ENCODE measurements at places on chromosomes 11 and 22.

DNA sequence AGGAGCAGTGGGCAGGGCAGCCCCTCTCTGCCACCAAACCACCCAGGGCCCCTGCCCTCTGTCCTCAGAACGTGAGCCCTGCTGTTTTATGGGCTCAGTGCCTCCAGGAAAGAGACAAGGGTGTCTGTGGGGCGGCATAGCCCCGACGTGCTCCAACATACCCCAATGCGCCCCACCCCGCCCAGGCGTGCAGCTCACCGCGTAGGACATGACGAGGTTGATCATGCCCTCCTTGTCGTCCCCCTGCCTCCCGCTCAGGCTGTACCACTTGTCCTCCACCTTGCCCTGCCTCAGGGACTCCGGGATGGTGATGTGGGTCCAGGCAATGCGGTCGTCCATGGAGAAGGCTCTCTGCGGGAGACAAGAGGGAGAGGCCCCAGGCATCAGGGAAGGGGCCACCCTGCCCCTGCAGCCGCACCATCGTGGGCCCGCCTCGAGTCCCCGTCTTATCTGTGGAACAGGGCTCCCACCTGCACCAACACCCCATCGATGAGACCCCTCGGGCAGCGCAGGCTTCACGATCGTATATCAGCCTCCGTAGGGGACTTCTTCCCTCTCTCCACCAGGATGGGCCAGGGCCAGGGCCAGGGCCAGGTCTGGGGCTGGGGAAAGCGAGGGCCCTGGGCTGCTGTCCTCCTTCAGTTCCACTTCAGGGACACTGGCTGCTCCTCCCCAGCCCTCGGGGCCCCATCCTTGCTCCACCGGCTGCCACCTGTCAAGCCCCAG lies 20.8 kb downstream of the TOLLIP start:
- no peak for DNase-seq

GRCh38 chr11:118572981-118573550 lies 857 bp downstream of the ARCN1 start:
- DNase-seq, result no peak

DNA sequence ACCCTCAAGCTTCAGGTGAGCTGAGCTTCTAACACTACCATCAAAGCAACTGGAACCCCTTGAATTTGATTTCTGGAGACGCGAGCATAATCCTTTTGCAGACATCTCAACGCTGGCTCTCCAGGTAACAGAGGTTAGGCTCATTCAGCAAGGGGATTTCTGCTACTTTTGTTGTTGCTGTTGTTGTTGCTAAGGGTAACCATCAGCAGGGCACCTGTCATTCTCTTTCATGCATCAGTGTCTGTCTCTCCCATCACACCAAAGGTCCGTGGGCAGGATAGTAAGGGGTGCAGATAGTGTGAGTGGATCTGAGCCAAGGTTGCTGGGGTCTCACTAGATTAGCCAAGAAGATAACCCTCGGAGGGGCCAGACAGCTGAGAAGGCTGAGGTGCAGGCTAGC lies 90.3 kb downstream of the TP53I11 start:
- DNase-seq, result no peak

DNA sequence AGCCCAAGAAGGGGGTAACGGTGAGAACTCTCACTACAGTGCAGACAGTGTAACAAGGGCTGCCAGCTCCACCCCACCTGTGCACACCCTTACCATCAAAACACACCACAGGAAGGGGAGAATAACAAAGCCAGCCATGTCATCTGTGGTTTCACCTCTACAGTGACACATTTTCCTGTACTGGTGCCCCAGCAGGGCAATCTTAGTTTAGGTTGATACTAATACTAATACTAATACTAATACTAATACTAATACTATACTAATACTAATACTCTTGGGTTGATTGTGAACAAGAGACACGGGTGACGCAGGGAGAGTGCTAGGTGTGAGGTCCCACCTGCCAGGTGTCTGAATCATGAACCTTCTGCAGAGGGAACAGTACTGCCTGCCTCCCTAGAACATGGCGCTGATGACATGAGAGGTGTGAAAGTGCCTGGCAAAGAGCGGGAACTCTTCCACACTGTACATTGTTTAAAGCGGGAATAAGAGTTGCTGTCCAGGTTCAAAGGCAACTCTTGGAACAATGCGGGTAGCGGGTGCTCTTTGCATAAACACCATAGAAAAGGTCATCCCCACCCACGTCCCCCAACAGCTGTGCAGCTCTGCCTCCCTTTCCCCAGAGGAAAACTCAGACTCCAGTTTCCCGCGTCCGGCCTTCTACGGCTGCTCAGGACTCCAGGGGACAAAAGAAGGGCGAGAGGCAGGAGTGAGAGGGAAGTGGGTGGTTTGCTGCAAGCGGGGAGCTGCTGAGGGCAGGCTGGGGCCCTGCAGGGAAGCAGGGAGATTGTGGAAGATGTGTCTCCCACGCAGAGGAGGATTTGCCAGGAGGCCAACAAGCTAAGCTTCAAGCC lies 25.0 kb upstream of the TMPRSS4 start:
- DNase-seq, result peak; percentile 48

DNA sequence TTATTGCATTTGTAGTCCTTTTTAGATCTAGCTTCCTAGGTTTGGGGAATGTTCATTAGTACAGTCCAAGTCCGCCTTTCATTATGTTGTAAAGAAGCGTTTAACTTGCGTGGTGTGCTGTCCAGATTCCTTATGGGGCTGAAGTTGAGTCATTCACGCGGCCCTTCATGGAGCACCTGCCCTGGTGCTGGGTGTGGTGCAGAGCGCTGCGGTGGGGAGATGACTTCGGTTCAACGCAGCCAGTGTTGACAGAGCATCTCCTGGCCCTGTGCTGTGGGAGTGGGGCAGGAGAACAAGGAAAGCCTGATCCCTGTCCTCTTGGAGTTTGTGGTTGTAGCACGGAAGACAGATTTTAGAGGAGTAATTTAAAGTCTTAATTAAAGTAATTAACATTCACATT lies 152.0 kb downstream of the TBC1D22A start:
- no peak for DNase-seq

DNA sequence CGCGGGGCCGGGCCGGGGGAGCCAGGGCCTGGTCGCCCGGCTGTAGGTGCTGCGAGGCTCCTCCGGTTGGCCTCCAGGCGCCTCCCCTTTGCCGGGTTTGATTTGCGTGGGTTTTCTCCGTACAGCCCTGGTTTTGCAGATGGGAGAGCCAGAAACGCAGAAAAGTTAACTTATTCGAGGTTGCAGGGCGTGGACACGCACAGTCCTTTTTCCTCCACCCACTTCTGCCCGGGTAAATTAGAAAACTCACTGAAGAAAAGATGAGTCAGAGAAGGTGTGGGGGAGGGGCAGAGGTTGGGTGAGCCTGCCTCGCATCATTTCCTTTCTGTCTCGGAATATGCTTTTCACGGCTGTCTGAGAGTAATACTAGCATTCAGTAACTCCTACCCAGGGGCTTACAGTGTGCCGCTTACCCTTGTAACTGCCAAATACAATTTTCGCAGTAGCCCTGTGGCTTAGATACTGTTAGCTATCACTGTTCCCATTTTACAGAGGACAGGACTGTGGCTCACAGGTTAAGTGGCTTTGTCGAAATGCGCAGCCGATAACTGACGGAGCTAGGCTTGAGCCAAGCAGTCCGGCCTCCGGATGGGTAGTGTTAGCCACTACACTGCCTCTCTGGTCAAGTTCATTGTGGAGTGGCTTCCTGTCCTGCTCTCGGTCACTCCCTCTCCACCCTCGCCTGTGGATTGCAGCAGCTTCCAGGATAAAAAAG lies 812 bp downstream of the FADD start:
- DNase-seq, result peak; percentile 89

- DNase-seq, result no peak
These were observed 66.4 kb upstream of the SORL1 start for GRCh38 chr11:121385688-121386087.

DNA sequence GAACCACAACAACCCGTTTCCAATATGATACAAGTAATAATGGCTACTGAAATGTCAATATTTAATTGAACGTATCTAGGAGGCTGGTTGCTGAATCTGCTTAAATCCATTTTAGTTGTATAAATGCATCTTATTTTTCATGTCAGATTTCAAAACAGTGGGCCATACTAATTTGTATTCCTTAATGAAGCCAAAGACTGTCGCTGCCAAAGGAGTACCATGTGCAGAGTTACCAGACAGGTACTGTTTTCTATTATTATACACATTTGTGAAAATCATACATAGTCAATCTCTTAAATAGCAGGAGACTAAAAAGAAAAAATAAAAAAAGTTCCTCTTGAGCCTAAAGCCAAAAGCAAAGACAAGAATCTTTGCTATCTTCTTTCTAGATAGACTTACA lies 632.3 kb downstream of the LRRC4C start:
- no peak for DNase-seq

GRCh38 chr11:109747839-109748238 lies 325.8 kb downstream of the C11orf87 start:
- DNase-seq, result no peak

DNA sequence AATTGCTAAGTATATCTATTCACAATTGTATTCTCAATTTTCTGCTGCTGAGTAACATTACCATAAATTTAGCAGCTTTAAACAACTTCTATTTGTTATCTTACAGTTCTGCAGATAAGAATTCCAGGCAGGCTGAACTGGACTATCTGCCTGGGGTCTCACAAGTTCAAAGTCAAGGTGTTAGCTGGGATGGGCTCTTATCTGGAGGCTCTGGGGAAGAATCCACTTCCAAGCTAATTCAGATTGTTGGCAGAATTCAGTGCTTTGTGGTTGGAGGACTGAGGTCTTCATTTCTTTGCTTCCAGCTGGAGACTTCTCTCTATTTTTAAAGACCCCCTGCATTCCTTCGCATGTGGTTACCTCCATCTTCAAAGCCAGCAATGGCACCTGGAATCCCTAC lies 329.9 kb upstream of the ISX start:
- DNase-seq, result no peak

DNA sequence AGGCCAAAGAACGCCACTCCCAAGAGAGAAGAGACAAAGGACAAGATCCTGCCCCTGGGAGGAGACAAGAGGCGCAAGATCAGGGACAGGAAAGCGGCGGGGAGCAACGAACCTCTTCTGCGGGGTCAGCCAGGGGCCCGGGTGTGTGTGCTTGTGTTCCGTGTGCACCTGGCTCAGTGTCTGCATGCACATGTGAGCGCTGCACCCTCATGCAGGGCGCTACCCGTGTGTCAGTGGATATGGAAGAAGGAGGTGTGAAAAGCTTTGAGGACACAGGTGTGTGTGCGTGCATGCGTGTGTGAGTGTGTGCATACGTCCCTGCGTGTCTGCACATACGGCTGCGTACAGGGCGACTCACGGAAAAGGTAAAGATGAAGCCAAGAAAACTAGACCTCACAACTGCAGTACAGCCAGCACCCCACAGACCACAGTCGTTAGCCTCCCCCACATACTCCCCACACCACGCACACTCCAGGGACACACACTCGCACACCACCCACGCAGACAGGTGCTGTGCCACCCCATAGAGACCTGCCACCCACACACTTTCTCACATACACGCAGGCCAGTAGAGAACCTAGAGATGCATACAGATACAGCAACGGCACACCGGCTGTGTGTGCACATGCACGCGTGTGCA lies 11.0 kb upstream of the IGSF9B start:
- no peak for DNase-seq

DNA sequence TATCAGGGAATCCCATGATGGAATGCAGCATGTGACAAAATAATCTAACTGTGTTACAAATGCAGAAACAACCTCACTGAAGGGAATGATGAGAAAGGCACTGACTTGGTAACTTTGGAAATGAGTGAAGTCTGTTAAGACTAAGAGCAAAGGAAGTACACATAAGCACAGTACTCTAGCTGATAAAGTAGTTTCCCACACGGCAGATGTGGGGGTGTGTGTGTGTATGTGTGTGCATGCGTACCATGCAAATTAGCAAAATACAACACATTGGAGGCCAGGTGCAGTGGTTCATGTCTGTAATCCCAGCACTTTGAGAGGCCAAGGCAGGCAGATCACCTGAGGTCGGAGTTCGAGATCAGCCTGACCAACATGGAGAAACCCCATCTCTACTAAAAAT lies 16.6 kb upstream of the NLRP6 start:
- no peak for DNase-seq

DNA sequence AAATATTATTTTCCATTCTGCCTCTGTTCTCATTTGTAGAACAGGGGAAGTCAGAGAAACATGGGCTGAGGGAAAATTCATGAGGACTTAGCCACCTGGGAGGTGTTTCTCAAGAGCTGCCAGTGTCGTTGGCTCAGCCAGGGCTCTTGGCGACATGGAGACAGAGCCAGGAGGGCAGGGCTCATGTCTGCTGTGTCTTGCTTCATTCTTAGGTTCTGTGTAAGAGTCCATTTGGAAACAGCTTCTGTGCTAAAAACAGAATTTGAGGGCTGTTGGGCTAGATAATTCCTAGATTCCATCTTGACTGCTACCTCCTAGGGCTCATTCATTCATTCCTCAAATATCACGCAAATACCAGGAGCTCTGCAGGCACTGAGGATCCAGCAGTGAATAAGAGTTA lies 15.1 kb upstream of the MRGPRX2 start:
- no peak for DNase-seq

DNA sequence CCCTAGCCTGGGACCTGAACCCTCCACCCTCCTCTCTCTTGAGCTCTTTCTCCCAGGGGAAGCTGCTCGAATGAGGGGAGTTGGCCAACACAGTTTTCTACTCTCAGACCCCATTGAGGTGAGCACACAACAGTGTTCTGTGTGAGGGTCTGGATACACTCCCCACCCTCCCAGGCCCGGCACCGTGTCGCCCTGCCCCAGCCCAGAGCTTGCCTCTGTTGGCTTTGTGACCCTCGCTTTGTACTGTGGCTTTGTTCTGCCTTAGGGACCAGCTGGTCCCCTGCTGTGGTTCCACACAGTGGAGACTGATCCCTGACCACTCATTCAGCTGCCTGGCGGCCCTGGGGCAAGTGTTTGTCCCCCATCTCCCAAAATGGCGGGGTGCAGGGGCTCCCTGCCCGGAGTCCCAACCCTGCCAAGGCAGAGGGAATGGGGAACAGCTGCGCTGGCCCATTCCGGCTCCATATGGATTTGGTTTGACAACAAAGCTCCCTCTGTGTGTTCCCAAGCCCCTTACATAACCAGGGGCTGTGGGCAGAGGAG lies 8.3 kb downstream of the ST3GAL4 start:
- no peak for DNase-seq

DNA sequence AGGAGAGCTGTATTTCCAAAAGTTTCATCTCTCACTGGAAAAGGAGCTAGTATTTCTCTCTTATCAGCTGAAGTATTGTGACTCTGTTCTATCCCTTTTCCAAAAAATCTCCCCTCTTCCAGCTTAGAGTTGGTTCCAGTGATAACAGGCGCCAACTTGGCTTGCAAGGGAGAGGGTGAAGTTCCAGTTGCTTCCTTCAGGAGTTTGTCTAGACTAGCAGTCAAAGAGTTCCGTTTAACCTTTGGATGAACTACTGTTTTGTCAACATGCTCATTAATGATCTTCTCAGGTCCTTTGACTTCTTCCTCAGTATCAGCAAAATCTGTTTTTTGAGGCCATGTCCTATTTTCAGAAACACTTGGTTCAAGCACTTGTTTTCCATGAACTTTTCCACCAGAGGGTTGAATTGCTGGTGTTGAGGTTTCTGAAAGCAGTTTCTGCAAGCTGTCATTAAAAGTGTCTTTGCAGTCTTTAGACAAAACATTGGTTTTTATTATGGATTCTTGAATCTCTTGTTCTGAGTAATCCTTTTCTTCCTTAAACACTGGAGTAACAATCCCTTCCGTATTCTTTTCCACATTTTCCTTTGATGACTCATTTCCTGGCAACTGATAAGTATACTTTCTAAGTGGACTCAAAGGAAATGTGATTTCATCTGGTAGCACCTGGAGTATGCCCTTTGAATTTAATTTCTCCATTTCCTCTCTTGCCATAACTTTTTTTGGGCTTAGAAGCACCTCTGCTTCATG lies 39.7 kb upstream of the CCDC89 start:
- DNase-seq, result no peak

All from stimulated activated CD4-positive, alpha-beta T cell treated with anti-CD3 and anti-CD28 coated beads, TNF-alpha, amount 100 ng/mL, for 1 hour (primary cell).